ENCODE measurements at places on chromosomes 12 and 14.
A peak's percentile ranks its signal among the peaks of the same experiment; 100 is the strongest.

DNA sequence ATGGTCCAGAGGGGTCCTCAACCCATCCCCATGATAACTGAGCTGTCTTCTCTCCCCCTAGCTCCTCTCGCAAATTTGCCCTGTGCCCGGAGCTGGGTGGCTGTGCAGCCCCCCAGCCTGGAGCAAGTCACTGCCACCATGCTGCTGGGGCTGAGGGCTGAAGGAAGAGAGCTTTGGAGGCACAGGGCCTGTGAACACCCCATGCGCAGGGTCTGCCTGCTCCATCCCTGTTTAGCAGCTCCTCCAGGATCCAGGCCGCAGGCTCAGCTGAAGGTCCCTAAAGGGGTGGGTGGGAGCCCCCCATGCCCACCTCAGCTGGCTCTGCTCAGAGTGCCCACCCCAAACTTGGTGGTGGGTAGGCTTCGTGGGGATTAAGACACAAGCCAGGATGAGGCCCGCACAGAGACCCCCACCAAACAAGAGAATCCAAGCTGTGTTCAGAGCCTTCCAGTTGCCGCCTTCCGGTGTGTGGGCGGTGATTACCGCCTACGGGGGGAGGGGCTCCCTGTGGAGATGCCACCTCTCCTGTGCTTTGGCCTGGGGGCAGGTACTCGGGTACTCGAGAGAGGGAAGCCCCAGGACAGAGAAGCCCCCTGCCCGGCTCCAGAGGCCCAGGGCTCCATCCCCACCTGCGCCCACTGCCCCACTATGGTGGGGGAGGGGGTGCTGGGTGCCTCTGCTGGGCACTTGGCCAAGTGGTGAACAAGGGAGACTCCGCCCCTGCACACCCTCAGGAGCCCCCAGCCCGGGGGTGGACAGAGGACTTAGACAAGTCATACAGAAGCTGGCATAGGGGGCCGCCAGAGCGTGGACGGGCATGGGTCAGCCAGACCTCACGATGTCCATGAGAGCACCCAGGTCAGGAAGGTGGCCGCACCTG, 1.4 kb upstream of the JAG2 start:
- DNase-seq, result no peak

DNA sequence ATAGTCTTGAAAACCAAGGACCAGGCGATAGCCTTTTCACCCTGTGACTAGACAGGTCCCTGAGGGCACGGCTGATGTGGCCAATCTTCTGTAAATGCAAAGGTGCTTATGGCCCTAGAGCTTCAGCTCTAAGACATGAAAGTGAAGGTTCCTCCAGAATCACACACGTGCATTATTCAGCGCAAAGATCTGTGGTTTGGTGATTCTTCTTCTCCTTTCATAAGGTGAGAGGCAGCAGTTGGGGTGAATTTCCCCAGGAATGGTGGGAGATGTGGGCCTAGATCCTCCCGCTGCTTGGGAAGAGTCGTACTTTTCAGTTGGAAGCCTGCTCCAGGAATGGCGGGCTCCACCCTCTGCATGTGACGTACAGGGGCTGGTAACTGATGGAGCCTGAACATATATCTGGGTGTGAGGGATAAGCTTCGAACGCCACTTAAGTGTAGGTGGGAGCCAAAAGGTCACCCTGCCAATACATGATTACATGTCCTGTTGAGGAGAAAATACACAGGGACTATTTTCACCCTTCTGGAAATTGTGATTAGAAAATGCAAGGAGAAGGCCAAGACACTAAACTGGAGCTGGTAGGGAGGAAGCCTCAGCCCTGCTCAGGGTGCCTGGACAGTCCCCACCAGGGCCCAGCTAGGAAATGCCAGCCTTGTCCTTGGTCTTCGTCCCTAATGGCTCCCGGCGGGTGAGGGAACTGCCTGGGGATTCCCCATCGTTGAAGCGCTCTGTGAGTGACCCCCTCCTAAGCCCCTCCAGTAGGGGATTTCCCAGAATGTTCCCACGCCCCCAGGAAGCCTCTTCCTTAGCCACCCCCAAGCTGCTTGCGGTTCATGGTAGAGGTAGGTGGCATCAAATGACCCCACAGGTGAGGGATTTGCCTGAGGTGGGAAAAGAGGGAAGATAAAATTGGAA, 17.6 kb downstream of the BATF start:
- DNase-seq, result no peak

DNA sequence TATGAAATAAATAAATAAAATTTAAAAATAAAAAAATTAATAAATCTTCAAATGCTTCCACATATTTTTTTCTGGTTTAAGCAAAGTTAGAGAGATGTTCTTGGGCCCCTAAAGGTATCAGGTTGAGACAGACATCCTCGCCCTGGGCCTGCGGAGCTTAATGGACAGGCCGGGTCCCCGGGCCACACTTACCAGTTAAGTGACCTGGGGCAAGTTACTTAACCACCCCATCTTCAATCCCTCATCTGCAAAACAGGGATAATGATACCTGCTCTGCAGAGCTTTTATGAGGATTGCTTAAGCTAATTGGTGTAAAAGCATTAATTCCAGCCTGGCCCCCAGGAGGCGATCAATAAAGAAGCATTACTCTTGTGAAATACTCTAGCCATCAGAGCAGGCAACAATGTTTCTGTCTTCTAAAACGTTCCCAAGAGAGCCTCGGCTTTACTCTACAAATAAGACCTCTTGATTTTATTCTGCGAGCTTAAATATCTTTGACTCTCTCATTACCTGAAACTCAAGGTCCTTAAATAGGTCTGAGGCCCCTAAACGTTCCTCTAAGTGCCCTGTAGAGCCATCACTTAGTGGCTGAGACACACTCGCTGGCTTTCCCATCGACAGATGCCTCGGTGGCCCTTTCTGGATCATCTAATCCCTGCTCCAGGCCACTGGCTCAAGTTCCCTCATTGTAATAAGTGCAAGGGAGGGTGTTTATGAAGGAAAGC, 81.1 kb upstream of the DIO3 start:
- no peak for DNase-seq

GRCh38 chr12:92502417-92503028, 200.3 kb upstream of the PLEKHG7 start:
- DNase-seq, result no peak

DNA sequence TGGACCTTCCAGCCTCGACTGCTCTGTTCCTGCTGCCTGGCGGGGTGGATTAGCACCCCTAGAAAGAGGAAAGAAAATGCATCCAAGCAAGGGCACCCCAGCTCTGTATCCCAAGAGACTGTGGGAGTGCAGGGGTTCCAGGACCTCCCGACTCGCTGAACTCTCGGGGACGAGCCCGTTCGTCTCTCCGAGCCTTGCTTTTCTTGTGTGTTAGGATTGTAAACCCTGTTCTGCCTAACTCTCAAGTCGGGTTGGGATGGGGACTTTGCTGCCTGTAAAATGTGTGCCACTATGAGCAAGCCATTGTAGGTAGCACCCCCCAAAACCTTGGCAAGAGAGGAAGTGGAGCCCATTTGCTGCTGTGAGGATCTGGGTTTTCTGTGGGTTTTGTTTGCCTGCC, 73.2 kb upstream of the VRK1 start:
- no peak for DNase-seq

DNA sequence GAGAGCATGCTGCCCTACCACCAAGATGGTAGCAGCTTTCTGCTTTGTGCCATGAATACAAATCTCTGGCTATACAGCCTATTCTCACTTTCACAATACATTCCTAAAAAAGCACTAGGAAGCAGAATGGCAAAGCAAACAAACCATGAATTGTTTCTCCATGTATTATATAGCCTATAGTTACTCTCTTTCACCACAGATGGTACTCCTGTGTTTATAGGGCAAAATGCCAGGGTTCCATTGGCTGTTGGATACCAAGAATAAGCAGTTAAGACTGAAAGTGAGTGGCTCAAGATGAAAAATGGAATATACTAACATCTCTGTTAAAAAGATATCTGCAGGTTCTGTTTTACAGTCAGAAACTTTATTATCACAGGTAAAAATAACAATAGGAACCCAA, 11.1 kb downstream of the ARF3 start:
- DNase-seq, result peak; percentile 51

- DNase-seq, result no peak
Observed at GRCh38 chr12:110639336-110640141, 25.6 kb downstream of the TCTN1 start.

- peak; percentile 76 for DNase-seq
Observed at GRCh38 chr12:89016970-89017778, 335.1 kb downstream of the DUSP6 start.

Data from NCI-H2081 treated with DMSO at 0.1 percent for 48 hours (cell line).